ENCODE measurements at places on chromosomes 5 and 9.

- no peak for DNase-seq
Measured at GRCh38 chr9:126123927-126124326, 202.7 kb upstream of the MVB12B start.

- DNase-seq, result no peak
Measured at GRCh38 chr9:134943836-134944235, 26.1 kb upstream of the FCN1 start.

- no peak for DNase-seq
Measured at GRCh38 chr5:113118765-113119164, 142.2 kb downstream of the DCP2 start.

GRCh38 chr5:69030358-69031062 is 63.3 kb upstream of the SLC30A5 start:
- no peak for DNase-seq

- no peak for DNase-seq
Measured at GRCh38 chr5:1064383-1065142, 47.3 kb downstream of the SLC12A7 start.

DNA sequence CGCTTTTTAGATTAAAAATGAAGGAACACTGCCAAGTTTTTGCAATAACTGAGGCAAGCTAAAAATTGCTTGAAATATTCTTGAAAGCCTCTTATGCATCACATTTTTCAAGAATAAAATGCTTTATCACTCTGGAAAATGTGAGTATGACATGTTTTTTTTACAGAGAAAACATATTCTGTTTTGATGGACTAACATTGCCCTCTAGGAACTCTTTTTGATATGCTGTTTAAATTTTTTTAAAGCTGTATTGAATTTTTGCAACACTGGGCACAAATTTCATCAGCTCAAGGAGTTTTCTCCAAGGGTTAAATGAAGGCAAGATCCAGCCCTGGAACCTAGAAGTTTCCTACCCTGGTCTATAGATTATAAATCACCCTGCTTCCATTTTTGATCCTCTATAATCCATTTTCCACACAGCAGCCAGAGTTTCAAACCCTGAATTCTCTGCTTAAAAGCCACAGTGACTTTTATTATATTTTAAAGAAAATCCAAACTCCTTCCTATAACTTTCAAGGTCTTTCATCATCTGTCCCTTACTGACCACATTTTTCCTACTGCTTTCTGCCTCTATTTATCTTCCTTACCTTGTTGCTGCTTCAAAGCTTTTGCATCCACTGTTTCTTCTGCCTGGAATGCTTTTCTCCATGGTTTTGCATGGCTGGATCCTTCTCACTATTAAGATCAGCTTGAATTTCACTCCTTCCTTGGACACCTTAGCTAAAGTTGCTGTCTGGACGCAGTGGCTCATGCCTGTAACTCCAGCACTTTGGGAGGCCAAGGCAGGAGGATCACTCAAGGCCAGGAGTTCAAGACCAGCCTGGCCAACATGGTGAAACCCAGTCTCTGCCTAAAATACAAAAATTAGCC is 60.9 kb downstream of the IL31RA start:
- no peak for DNase-seq

- no peak for DNase-seq
Measured at GRCh38 chr5:78698191-78698791, 49.7 kb upstream of the LHFPL2 start.

GRCh38 chr5:143143973-143144372 is 259.5 kb downstream of the NR3C1 start:
- no peak for DNase-seq

GRCh38 chr5:139565411-139566305 is 4.5 kb downstream of the UBE2D2 start:
- DNase-seq, result no peak

DNA sequence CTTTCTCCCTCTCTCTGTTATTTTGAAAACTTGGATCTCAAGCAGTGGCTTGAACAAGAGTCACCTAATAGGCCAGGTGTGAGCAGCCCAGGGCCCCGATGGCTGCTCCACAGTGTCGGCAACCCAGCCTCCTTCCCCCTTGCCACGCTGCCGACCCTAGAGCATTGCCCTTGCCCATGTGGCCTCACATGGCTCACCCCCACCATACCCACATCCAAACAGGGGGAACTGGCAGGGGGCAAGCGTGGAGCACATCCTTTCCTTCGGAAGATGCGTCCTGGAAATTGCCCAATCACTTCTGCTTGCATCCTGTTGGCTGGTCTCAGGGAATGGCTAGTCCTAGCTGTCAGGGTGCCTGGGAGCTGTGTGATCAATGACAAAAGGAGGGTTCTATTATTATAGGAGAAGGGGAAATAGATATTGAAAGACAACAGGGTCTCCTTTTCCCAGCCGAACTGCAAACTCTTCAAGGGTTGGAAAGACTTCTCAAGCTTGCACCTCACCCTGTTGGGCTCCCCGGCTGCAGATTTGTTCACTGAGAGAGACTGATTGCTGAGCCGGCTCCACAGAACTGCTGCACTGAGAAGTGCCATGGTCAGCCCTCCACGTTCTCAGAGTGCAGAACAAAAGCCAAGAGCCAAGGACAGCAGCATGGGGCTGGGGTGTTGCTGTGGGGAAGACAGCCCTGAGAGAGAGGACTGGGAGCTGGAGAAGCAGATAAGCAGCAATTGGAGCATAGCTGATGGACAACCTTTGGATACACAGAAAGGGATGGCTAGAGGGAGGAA is 8.3 kb upstream of the TIFAB start:
- no peak for DNase-seq

DNA sequence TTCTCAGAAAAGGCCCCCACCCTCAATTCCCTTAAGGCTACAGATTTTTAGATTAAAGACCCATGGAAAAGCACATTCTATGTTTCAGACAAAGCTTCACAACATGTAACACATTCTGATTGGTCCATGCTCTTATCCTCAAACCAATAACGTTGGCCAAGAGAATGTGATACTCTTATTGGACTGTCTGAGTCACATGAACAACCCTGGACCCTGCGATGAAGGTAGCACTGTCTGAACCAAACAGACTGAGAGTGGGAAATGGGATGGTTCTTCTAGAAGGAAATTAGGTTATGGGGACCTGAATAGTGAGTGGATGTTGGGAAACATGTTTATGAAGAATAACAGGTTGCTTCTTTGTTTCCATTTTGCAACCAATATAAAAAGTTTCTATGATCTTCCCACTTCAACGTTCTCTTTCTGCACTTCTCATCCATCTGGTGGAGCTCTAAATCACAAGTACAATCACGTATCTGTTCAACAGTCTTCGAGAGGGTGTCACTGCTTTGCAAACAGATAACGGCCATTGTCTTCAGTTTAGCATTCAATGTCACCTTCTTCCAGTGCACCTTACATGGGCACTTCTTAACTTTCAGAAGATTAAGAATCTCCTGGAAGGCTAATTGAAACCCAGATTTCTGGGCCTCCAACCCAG is 81.6 kb downstream of the PTCH1 start:
- DNase-seq, result no peak

All from NCI-H1436 treated with DMSO at 0.1 percent for 48 hours (cell line).